ENCODE measurements at places on chromosomes 7 and 10.

DNA sequence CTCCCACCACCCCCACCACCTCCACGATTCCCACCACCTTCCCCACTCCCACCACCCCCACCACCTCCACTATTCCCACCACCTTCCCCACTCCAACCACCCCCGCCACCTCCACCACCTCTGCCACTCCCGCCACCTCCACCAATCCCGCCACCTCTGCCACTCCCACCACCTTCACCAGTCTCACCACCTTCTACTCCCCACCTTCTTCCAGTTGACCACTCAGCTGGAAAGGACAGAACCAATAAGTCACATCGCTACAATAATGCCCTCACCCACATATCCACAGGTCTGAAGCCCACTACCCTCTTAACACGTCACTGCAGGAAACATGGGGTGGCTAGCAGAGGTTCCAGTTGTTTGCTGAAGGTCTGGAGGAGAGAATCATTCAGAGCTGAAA is 93.5 kb upstream of the PAX2 start:
- no peak for DNase-seq

- DNase-seq, result no peak
Measured at GRCh38 chr7:17269341-17270221, 28.9 kb upstream of the AHR start.

DNA sequence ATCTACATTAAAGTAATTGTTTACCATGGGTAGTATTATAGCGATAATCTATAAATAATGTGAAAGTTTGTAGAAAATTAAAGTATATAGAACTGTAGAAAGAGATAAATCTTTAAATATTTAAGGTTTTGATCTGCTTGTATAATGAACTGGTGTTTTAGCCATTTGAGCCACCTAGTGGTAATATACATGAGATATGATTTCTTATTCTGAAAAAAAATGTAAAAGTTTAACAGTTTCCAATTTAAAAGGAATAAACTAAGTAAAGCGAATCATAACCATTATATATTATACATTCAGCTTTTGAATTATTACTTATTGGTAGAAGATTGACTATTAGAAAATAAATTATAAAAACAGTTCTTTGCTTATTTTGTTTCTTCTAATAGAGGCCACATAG is 91.2 kb downstream of the OTUD1 start:
- no peak for DNase-seq

- no peak for DNase-seq
Measured at GRCh38 chr7:91062713-91063112, 201.5 kb upstream of the FZD1 start.

GRCh38 chr10:34637418-34637911 is 177.6 kb downstream of the PARD3 start:
- peak; percentile 84 for DNase-seq

- DNase-seq, result no peak
Measured at GRCh38 chr10:120887482-120887881, 36.3 kb downstream of the WDR11 start.

DNA sequence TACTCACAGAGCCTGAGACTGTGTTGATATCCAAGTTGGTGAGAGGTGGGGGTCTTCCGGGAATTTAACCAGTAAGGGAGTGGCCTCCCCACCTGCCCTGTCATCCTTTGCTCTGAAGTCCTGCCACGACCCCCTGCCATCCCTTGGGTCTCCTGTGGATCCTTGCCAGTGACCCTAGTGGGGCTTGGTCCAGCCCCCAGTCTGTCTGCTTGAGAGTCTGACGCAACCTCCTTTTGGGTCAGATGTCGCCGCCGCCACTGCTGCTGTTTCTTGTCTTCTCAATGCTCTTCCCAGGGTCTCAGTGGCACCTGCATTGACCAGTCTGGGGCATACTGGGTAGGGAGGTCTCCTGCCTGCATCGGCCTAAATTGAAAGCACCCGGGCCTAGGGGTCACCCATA is 28.8 kb downstream of the PAX2 start:
- no peak for DNase-seq

GRCh38 chr7:121298831-121299239 is 30.0 kb upstream of the WNT16 start:
- DNase-seq, result no peak

DNA sequence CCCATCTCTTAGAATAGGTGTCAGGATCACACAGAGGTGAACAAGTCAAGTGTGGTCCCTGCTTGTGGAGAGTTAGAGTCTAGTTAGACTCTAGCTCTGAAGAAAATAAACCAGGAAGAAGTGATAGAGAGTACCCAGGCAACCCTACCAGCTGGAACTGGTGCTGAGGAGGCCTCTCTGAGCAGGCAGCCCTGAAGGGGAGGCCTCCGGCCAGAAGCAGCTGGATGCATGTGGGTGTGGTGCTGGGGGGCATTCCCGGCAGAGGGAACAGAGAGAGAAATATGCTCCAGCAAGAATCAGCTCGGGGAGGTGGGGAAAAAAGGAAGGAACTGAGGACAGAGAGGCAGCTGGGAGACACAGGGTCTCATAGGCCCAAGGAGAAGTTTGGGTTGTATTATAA is 68.6 kb downstream of the APBB1IP start:
- DNase-seq, result no peak

DNA sequence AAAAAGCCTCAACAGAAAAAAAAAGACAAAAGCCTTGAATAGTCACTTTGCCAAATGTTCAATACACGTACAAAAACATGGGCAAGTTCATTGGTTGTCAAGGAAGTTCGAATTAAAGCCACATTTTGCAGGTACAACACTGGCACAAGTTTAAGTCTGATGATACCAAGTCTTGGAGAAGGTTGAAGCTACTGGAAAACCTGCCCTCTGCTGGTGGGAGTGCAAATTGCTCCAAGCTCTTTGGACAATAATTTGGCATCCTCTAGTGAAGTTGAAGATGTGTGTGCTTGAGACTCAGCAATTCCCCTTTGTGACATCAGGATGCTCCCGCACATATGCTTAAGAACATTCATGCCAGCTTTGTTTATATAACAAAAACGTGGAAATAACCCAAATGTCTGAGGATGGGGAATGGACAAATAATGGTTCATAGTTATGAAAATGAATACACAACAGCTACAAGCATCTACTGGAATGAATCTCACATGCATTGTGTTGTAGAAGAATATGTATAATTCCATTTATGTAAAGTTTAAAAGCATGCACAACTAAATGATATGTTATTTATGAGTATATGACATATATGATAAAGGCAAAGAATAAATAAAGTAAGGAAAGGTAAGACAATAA is 120.0 kb upstream of the PLPP4 start:
- DNase-seq, result peak; percentile 73

- DNase-seq, result no peak
Measured at GRCh38 chr7:128923411-128923800, 12.9 kb upstream of the KCP start.

DNA sequence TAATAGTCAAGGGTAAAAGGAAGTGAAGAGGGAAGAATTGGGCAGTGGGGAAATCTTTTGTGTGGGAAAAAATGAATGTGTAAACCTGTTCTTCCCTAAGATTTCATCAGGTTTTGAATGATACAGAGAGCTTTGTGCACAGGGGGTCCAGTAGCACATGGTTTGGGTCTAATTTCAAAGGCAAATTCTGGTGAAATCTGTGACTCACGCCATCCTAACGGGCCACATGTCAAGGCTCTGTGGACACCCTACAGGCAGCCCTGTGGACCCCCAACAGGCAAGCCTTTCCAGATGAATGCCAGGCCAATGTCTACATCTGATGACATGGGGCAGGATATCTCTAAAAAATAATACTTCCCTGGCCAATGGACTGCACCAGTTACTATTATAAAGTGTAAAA is 309.8 kb downstream of the PARD3 start:
- DNase-seq, result no peak

DNA sequence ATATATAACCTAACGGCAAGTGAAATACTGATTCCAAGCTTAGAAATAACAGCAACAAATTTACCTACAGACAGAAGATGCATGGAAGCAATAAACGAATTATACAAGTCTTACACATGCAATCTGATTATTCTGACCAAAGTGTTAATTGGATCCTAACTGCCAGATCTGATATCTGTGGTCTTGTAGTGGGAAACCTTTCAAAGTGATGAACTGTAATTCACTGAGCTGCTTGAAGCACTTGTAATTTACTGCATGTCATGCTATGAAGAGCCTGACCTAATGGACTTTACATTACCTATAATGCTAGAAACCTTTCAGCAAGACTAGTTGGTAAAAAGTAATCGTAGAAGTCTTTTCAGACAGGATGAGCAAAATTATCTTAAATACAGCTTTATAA is 205.6 kb downstream of the FOXP2 start:
- DNase-seq, result no peak

DNA sequence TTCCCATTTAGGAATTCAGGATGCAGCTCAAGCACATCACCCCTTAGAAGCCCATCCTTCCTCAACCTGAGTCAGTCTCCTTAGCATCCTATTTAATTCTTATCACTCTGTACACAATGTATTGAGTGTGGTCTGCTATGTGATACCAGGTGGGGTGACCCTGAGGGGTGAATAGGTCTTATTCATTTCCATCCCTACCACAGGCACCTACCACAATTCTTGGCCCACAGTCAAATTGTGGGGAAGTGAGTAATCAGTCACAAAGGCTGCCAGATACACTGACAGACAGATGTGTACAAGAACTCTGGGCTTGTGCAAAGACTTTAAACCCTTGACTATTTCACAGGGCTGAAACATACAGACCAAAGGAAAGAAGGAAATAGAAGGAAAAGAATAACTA is 560.5 kb downstream of the PARD3 start:
- DNase-seq, result no peak

- no peak for DNase-seq
Measured at GRCh38 chr7:143518521-143518920, 40.8 kb downstream of the TAS2R41 start.

GRCh38 chr10:25982107-25982506 is 48.1 kb downstream of the MYO3A start:
- DNase-seq, result no peak

DNA sequence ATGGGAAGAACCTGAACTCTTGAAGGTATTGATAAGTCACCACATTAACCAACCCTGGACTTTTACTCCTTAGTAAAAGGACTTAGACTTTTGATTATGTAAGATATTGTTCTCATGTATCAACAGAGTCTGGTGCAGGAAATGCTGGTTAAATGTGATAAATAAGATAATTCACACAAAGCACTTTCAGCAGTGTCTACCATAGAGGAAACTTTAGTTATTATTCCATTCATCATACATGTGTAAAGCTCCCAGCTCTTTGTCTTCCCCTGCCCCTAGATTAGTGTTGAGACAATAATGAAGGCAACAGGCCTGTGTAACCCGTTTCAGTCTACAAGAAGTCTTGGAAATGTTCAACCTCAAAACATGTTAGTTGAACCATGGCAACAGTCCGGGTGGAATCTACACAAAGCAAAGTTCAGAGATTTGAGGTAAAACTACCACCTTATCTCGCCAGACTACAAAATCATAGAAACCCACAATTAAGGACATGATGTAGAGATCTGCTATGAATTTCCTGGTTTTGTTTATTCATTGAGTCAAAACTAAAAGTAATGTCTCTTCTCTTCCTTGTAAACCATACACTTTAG is 109.9 kb upstream of the ADO start:
- DNase-seq, result no peak

- DNase-seq, result no peak
Measured at GRCh38 chr10:101235766-101236165, 6.5 kb upstream of the LBX1 start.

GRCh38 chr10:77911535-77912123 is 14.9 kb downstream of the DLG5 start:
- no peak for DNase-seq

- no peak for DNase-seq
Measured at GRCh38 chr7:49500741-49501140, 272.7 kb upstream of the VWC2 start.

DNA sequence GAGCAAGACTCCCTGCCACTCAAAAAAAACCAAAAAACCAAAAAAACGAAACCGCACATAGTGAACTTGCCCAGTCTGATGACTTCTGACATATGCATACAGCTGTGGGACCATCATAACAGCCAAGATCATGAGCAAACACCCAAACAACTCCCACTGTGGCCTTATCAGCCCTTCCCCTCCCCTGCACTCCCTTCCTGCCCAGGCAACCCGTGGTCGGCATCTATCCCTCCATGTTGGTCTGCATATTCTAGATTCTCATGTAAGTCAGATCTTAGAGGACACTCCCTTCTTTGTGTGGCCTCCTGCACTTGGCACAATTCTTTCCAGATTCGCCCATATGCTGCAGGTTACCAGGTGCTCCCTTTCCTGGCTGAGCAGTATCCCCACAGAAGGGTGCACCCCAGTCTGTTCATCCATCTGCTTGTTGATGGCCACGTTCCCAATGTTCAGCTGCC is 72.8 kb downstream of the GNA12 start:
- no peak for DNase-seq
